ENCODE measurements at places on chromosomes 16 and 17.

GRCh38 chr17:83103200-83103942 is 24.0 kb downstream of the METRNL start:
- H3K4me1 ChIP-seq = peaks cover 5% of the 10 kb centered on the region
- H3K36me3 ChIP-seq = no peaks in the 10 kb centered on the region
- peaks cover 3% of the 10 kb centered on the region for H3K27me3 ChIP-seq
- no peak overlapping the region for H3K27ac ChIP-seq
- no peak overlapping the region for H3K4me3 ChIP-seq

- peaks cover 18% of the 10 kb centered on the region for H3K27me3 ChIP-seq
- peak; percentile 87 for DNase-seq
- peak overlapping the region; percentile 86 for H3K27ac ChIP-seq
- peaks cover 3% of the 10 kb centered on the region for H3K36me3 ChIP-seq
- H3K4me3 ChIP-seq = peak overlapping the region; percentile 99
- H3K4me1 ChIP-seq = peaks cover 26% of the 10 kb centered on the region
Observed at GRCh38 chr17:45149037-45149668, 878 bp downstream of the HEXIM1 start.

DNA sequence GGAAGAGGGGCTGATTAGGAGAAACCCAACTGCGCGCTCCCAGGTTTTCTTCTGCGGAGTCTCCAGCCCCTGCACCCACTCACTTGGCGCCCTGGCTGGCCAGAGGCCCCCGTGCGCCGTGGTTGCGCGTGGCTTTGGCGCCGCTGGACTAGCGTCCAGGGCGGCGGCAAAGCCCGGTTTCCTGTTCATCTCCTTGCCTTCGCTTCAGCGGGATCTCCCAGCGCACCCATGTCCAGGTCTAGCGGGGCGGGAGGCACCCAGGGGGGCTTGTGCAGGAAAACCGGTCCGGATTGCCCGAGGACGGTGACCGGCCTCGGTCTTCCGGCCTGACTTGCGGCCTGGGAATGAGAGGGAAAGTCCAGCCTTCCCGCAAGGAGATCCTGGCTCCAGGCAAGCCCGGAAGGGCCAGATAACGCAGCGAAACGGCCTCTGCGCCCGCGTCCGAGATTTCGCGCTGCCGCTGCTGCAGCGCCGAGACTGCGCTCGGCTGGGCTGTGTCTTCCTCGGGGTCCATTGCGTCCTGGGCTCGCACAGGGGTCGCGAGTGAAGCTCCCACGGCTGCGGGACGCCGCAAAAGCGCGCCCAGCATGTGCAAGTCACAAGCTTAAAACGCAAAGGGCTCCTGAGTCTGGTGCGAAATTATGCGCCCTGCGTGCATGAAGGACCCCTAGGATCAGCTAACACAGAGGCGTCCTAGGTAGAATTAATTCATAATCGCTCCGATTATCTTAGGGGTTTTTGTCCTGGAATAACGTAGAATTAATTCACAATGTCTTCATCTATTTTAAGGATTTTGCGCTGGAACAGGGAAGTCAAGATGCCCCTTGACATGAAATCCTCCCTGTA is 5.7 kb downstream of the FOXF1 start:
- no peak for DNase-seq
- no peak overlapping the region for H3K27ac ChIP-seq
- H3K27me3 ChIP-seq = peaks cover 26% of the 10 kb centered on the region
- H3K4me1 ChIP-seq = peaks cover 9% of the 10 kb centered on the region

GRCh38 chr17:18076936-18077335 is 10.8 kb upstream of the DRG2 start:
- H3K27me3 ChIP-seq = peaks cover 3% of the 10 kb centered on the region
- no peaks in the 10 kb centered on the region for H3K36me3 ChIP-seq
- H3K4me3 ChIP-seq = no peak overlapping the region
- no peaks in the 10 kb centered on the region for H3K4me1 ChIP-seq
- DNase-seq = no peak
- H3K27ac ChIP-seq = no peak overlapping the region

GRCh38 chr16:3983081-3983520 is 102.6 kb upstream of the CREBBP start:
- H3K4me1 ChIP-seq = peaks cover 3% of the 10 kb centered on the region
- H3K27me3 ChIP-seq = no peaks in the 10 kb centered on the region
- no peak overlapping the region for H3K27ac ChIP-seq
- peak; percentile 72 for DNase-seq
- no peaks in the 10 kb centered on the region for H3K36me3 ChIP-seq
